ENCODE measurements at places on chromosomes 3 and 15.
A peak's percentile ranks its signal among the peaks of the same experiment; 100 is the strongest.

DNA sequence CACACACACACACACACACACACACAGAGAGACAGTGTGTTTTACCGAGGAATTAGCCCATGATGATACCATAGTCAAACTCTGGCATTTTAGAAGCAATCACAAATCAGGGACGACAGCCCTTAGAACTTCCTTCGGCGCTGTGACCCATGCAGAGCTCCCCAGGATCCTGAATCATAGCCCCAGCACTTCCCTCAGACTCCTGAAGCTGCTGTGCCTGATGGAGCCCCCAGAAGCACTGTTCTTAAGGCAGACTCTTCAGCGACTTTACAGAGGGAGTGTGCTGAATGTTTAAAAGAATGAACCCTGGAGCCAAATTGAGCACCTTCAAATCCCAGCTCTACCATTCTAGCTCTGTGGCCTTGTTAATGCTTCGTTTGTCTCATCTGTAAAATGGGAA, 89.3 kb upstream of the LIPC start:
- DNase-seq = no peak

- no peak for DNase-seq
These were observed 281.0 kb downstream of the OXSM start for GRCh38 chr3:26070854-26071253.

DNA sequence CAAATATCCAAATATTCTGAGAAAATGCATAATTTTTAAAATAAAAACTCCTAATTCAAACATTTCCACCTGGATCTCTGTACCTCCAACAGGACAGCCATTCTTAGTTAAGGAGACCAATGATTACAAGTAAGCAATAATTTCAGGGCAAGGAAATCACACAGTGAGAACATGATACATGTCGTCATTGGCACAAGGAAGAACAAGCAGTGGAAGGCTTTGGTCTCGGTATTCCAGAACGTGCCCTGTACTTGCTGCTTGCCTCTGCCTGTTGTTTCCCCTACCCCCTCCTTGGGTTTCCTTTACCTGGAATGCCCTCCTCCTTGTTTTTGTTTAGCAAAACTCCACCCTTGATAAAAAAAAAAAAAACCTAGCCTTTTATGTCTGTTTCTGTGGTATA, 72.8 kb downstream of the PPM1L start:
- DNase-seq = no peak

GRCh38 chr3:134369231-134369741, 5.0 kb downstream of the AMOTL2 start:
- no peak for DNase-seq

- DNase-seq = no peak
These were observed 71.6 kb downstream of the CHAC1 start for GRCh38 chr15:41024885-41025284.

DNA sequence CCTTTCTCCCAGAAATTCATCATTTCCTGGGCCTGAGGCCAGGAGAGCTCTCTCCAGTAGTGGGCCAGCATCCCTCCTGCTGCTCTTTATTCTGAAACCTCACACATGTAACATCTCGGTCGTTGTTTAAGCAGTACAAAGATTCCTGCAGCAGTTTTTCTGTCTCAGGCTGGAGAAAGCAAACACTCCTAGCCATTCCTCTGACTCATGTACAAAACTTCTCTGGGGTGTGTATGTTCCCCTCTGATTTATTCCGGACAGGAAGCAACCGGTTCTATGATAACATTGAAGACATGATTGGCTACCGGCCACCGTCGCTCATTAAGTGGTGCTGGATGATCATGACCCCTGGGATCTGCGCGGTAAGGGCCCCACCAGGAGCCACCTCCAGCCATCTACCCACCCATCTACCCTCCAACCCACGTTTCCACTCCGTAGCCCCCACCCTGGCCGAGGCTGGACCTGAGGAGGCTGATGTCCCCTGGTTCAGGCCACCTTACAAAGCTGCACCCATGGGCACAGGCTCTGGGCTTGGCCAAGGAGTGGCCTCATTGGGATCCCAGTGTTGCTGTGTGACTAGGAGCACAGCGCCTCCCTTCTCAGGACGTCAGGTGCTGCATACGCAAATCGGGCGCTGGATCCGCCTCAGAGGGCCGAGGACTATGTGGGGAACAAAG, 58.6 kb upstream of the SLC6A1 start:
- no peak for DNase-seq

DNA sequence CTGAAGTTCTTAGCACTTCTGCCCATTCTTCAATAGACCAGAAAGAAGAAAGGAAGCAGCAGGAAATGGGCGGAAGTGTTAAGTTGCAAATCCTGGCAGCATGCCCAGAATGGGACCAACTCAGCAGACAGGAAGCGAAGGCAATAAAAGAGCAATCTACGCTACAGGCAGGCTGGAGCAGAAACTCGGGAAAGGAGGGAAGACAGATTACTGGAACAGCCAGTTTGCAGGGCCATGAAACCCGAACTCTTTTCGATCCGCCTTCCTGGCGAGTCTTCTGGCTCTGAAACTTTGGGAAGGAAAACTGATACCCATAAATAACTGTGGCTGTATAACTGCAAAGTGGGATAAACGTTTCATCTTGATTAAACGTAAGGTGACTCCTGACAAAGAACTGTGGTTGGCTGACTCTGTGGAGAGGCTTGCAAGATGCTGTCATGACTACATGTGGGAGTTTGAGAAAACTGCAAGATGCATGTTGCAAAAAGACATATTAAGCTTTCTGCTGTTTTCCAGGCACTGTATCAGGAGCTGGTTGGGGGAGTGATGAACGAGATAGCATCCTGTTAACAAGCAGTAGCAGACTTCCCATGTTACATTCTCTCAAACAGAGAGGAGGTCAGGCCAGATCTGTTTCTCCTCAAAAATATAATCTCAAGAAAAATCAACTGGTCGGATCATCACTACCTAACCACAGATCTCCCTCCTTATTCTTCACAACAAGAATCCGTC, 67.8 kb downstream of the FMN1 start:
- DNase-seq = peak; percentile 67

DNA sequence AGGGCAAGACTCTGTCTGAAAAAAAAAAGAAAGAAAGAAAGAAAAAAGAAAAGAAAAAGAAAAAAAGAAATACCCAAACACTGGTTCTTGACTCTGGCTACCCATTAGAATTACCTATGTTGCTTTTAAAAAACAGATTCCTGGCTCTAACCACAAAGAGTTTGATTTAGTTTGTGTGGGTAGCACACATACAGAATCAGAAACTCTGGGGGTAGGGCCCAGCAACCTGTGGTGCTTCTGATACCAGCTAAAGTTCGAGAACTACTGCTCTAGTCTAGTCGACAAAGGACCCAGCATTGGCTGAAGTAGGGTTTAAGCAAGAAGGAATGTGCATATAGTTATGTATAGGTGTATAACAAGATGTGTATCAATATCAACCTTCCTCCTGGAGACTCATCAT, 392.7 kb downstream of the EFHB start:
- no peak for DNase-seq

- no peak for DNase-seq
These were observed 47.6 kb downstream of the PSMD6 start for GRCh38 chr3:63975723-63976122.

- no peak for DNase-seq
These were observed 40.0 kb upstream of the BHLHE40 start for GRCh38 chr3:4939276-4939675.

DNA sequence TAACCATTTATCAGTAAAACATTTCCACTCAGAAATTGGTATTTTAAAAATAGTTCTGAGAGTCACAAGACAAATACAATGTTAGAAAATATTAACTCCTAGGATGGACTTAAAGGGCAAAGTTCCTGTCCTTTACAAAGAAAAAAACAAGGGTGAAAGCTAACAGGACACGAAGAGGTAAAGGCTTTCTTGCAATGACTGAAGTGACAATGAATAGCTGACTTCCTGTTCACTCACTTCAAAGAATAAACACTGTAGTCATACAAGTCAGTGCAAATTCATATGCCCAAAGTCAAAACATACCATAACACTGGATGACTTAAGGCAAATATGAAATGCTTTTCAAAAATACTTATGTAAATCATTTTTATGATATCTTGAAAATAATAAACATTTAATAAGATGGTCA, 1389.8 kb upstream of the ALCAM start:
- no peak for DNase-seq

DNA sequence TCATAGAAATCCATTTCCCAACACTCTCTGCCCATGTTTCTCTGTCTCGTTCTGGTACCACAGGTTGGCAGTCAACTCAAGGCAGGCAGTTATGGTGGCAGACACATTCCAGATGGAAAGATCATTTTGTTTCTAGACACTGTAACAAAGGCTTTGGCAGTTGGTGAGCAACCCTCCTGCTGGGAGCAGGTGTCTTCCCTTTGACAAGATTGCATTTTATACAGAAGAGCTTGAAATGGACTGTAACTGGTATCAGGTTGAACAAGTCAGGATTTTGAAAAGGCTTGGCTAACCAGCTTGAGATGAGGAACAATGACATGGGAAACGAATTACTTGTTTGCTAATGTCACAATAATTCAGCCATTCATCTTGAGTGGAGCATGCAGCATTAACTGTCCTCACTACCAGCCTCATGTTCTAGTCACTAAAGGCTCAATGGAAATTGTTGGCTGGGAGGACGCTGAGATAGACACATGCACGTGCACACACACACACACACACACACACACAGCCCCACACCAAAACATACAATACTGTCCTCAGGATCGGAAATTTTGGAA, 170.0 kb downstream of the SEMA6D start:
- no peak for DNase-seq

DNA sequence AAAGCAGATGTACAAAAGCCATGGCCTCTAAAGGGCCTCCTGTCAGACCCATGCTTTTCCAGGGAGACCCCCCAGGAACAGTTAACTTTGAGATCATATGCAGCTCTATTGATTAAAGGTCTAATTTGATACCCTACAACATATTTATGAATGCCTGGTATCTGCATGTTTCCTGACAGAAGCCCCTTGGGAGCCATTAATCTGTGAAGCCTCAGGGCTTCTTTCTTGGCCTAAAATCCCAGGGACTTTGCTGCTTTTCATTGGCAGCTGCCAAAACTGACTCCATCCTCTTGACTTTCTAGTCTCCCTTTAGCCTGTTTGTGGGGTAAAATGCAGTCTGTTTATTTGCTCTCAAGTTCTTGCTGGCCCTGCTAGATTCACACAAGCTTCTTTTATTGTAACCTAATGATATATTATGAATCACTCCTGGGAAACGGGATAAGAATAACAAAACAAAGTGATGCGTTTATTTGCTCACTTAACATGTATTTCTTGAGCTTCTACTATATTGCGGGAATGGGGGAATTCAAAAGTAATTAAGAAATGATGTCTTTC, 257.0 kb downstream of the LSAMP start:
- no peak for DNase-seq

DNA sequence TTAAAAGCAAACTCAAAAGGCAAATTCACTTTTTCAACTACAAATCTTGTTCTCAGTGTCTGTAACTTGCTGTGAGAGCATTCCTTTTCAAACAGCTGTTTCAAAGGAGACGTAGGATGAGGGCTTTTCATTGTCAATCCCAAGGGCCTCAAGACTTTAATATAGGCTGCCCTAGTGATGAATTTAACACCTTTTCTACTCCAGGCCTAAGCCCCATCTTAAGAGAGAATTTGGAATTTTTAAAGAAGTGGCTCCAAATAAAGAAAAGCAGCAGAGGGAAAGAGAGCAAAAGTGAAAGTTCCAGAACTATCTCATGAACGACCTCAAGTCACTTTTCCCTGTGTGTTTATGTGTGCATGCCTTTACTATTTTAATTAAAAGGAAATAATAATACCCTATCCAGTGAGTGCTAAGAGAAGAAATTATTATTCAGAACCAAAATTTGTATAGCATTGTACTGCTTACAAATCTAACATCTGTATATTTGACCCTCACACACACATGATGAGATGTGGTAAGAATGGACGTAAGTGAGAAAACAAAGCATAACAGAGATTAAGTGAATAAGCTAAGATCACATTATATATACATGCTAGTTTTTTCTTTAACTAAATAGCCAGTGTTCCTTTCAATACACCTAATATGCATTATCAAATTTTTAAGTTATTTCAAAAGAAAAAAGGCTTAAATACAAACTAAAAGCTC, 196.4 kb downstream of the VGLL3 start:
- DNase-seq = no peak

DNA sequence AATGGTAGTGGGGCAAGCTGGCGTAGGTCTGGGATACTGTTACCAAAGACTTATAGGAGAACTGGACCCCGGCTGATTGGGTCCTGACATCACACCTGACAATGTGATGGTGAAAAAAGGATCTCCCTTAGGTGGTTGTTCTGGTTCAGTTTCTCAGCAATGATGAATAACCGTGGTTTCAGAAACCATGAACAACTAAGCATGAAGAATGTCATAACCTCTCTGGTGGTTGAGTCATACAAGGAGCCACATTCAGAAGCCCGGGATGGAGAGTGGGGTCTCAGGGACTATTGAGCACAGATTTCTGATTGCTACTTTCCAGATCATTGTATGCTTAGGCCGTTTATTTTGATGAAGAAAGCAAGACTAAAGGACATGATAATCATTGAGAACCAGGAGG, 17.4 kb downstream of the GPR160 start:
- no peak for DNase-seq

- no peak for DNase-seq
These were observed 12.5 kb downstream of the PLOD2 start for GRCh38 chr3:146148468-146148931.

GRCh38 chr3:121663171-121663847, 2.6 kb upstream of the HCLS1 start:
- no peak for DNase-seq

- no peak for DNase-seq
These were observed at the start of gene HRG for GRCh38 chr3:186665625-186666188. TSS of gene HRG (plus strand) at chr3:186666014. CDS start at chr3:186666032, 18 bp downstream.

- DNase-seq = no peak
These were observed 62.8 kb downstream of the SYNM start for GRCh38 chr15:99167640-99168039.

DNA sequence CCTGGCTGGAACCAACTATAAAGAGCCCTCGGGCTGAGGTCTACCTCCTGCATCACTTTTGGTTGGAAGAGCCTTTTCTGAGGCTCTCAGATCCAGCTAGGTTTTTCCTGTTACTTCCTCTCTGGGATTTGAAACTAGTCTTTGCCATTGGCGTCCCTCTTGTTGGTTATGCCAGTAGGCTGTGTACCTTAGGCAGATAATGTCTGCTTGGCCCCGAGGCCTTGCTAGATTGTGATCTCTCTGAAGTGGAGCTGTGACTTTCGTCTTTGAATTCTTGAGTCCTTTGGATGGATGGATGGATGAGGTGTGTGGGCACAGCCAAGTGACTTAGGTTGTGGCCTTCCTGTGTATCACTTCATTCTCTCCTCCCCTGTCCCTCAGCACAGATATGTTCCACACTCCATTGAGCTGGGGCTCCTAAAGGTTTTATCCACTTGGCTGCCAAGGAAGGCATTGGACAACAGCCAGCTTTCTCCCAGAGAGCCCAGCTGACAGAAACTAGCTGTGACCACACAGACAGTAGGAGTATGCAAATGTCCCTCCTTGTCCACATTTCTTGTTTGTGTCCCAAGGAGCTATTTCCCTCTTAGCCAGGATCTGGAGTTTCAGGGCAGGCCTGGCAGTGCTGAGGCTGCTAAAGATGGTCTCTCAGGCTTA, 7.9 kb upstream of the DNAJC17 start:
- DNase-seq = no peak

DNA sequence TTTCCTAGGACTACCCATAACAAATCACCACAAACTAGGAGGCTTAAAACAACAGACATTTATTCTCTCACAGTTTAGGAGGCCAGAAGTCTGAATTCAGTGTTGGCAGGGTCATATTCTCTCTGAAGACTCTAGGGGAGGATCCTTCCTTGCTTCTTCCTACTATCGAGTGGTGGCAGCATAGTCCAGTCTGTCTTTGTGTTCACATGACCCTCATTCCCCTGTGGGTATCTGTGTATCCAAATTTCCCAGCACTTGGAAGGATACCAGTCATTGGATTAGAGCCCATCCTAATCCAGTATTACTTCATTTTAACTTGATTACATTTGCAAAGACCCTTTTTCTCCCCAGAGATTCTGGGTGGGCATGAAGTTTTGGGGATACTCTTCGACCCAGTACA, 63.8 kb downstream of the GMPS start:
- DNase-seq = no peak

Data from CD4-positive, alpha-beta T cell treated with Interleukin-17A for 1 hour (primary cell).